ENCODE measurements at places on chromosomes 5 and 9.

- peak; percentile 18 for DNase-seq
These were observed 714 bp downstream of the SEC24A start for GRCh38 chr5:134649163-134649835.

- DNase-seq: no peak
These were observed 23.0 kb upstream of the NR3C1 start for GRCh38 chr5:143426437-143426991.

- DNase-seq: no peak
These were observed 810.9 kb upstream of the ACO1 start for GRCh38 chr9:31573561-31573960.

DNA sequence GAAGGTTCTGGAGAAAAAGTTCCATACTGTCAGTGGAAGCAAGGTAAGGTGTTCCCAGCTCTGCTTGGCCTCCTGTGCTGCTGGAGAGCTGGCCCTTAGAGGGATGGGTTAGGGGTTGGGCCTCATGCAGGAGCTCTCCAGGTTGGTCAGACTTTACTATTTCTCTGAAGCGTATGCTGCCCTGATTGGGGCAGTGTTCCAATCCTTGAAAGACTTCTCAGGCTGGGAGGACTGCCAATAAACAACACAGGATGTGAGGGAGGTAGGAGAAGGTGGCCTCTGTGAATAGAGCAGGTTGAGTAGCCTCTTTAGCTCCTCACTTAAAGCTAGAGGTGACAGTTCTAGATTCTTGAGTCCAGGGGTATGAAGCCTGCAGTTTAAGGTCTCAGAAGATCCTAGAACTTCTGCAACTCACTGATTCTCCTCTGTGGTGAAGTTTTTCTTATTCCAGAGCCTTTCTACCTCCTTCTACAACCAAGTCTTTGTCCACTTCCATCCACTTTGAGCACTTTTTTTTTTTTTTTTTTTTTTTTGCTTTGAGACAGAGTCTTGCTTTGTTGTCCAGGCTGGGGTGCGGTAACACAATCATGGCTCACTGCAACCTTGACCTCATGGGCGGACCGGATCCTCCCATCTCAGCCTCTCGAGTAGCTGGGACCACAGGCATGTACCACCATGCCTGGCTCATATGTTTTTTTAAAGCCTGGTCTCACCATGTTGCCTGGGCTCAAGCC, 3.0 kb downstream of the HNRNPAB start:
- no peak for DNase-seq

GRCh38 chr5:168740811-168741213, 161.6 kb upstream of the PANK3 start:
- no peak for DNase-seq

DNA sequence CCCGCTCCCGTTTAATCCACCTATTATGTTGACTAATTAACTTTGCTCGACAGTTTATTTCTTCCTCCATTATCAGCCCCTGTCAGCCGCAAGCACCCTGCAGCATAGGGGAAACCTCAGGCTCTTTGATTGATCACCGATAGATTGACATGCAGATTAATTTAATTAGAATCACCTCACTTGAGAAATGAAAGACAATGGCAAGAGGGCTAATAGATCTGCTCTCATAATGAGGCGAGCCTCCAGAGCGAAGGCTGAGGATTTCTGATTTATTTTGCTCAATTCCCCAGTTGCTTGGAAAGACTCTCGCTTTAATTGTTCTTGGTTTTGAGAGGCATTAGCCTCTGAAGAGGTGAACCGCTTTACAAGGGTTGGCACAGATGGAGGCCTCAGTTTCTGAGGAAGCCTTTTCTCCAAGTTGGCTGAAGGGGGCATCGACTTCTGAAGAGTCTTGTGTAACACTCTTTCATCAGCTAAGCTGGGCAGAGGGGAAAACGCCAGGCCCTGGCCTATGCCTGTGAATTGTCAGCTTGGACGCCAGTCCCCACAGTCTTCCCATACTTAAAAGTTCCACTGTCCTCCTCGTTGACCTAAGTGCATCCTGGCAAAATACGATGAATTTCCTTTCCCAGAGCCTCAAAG, 275.4 kb downstream of the EBF1 start:
- DNase-seq: no peak

DNA sequence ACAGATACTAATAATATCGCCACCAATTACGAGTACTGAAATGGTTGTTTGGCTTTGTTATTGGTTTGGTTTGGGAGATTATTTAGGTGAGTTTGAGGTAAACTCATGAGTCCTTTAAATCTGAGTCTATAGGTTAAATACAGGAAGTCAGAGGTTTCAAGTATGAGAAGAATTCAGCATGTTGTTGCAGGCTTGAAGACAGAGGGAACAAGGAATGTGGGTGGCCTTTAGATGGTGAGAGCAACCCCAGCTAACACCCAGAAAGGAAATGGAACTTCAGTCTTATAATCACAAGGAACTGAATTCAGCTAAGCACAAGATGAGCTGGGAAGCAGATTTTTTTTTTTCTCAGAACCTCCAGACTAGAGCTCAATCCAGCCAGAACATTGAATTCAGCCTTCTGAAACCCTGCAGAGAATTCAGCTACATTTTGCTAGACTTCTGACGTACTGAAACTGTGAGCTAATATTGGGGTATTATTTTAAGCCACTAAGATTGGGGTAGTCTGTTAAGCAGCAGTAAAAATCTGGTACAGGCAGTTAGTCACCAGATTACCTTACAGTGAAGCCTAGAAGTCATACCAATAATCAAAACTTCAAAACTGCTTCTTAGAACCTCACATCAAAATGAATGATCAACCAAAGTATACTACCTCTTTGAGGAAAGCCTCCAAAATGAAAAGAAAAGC, 216.0 kb upstream of the PUM3 start:
- DNase-seq: no peak

Data from muscle of arm (tissue), 14 donors.